Suprapubic skin (tissue), 4 donors: ENCODE measurements at places on chromosomes 6 and 20.

GRCh38 chr6:401994-402640, 10.6 kb downstream of the IRF4 start:
- no peak for DNase-seq

GRCh38 chr6:117951783-117952182, 44.7 kb downstream of the SLC35F1 start:
- DNase-seq: no peak

GRCh38 chr6:8995156-8995555, 559.8 kb upstream of the SLC35B3 start:
- DNase-seq: no peak

GRCh38 chr6:51855310-51856082, 231.9 kb downstream of the PKHD1 start:
- DNase-seq: no peak

DNA sequence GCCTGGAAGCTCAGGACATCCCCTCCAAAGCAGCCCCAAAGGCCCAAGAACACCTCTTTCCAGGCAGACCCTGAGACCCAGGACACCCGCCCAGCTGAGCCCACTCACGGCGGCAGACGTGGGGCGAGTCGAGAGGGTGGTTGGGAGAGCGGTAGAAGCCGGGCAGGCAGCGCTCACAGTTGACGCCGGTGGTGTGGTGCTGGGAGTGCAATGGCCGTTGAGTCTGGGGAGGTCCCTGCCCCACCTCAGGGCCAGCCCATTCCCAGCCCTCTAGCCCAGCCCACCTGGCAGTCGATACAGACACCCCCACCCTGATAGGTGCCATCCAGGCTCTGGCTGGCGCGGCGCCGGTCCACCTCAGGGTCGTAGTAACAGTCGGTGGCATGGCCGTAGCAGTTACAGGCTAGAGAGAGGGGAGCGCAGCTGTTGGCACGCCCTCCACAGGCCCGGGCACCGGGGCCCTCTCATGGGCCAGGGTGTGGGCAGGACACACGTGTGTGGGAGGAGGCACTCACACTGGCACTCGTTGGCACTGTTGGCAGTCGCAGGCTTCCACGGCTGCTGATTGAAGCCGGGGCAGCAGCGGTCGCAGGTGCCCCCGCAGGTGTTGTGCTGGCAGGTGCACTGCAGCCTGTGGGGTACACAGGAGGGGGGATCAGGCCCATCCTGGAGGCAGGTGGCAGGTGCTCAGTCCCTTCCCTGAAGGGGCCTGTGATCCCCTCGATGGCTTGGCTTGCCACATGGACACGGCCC, 20.5 kb downstream of the LAMA5 start:
- DNase-seq: no peak

- DNase-seq: no peak
Observed at GRCh38 chr6:70285201-70285600, 17.7 kb downstream of the COL9A1 start.

GRCh38 chr6:145731447-145731846, 3.9 kb downstream of the EPM2A start:
- DNase-seq: no peak

DNA sequence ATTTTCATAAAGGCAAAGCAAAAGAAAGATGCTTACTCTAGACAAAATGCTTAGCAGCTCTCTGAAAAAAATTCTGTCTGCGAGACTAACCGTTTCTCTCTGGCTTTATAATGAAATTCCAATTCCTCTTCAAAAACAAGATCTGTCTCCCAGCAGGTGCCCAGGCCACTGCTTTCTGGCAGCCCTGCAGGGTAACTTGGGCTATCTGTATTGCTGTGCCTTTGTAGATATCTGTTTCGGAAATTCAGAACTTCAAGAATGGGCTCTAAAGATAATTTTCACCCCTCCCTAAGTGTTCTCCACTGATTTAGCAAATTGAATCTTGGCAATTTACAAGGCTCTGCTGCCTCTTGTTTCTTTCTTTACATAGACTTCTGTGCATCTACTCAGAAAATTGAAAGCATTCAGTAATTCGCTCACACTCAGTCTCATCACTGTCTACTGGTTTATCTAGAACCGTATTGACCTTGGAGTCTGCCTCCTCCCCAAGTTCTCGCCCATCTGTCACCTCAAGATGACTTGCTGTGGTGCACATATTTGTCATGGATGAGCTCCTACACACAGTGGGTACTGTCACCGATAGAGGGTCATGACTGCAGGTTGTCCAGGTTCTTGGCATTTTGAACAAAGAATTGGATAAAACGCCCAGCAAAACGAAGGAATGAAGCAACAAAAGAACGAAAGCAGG, 26.4 kb upstream of the FABP7 start:
- DNase-seq: no peak

DNA sequence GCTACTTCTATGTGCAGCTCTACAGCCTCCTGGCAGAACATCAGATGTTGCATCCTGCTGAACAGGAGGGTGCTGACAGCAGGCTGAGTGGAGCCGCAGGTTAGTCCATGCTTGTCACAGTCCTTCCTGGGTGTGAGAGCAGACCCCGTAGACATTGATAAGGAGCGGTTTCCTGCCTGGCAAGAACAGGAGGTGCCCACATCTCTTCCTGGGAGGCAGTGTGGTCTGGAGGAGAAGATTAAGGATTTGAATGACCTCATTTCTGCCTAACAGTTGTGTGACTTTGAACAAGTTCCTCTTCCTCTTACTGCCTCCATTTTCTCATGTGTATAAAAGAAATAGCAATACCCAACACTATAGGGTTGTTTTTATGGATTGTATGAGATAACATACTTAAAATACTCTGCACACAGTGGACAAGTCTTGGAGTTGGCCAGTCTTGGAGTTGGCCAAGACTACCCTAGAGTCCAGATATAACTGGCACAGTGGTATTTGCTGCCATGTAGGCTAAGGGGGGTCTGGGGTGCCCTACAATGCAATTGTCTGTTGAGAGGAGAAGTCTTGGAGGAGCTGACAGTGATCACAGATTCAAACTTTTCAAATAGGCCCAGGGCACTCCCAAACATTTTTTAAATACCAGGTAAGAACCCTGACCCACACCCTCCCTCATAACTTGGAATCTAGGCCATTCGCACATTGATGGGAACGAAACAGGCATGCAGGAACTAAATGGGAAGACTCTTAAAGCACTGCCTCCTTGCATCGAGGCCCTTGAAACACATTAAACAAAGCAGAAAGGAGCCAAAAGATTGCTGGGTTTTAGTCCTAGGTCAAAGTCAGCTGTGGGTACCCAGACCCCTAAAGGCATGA, 32.6 kb upstream of the TBC1D7 start:
- no peak for DNase-seq

- DNase-seq: no peak
Observed at GRCh38 chr20:62501801-62502495, 26.2 kb upstream of the GATA5 start.

DNA sequence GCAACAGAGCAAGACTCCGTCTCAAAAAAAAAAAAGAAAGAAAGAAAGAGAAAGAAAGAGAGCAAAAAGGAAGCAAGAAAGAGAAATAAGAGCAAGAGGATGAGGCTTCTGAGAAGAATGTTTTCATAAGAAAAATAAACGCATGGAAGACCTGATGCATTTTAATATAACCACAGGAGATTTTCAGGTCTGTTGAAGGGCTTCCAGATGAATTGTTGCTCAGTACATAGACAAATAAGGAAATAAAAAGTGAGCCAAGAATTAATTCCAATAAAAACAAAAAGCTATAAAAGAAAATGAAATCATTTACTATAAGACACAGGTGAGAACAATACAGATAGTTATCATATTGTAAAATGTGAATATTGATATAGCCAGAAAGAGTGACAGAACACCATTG, 43.5 kb downstream of the PERP start:
- no peak for DNase-seq

- DNase-seq: no peak
Observed at GRCh38 chr20:61902221-61902869, 163.3 kb downstream of the TAF4 start.

GRCh38 chr6:88567696-88568095, 395.7 kb downstream of the RNGTT start:
- no peak for DNase-seq

DNA sequence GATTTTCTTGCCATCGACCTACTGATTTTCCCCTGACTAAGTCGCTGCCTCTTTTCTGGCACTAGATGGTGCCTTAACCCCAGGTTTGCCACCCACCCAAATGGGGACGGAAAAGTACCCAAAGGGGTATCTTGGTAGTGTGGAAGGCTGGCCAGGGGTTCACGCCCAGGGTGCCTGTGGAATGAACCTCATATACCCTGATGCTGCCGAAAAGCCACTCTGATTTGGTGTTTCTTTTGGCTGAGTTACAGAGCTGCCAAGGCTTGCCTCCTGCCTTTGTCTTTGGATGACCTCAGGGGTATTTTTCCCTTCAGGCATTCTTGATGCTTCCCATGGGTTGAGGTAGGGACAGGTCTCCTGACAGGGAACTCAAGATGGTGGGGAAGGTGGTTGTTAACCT, 78.1 kb downstream of the MAP3K7 start:
- no peak for DNase-seq
